Tongue (tissue), 3 donors: ENCODE measurements at places on chromosomes 1 and 21.

DNA sequence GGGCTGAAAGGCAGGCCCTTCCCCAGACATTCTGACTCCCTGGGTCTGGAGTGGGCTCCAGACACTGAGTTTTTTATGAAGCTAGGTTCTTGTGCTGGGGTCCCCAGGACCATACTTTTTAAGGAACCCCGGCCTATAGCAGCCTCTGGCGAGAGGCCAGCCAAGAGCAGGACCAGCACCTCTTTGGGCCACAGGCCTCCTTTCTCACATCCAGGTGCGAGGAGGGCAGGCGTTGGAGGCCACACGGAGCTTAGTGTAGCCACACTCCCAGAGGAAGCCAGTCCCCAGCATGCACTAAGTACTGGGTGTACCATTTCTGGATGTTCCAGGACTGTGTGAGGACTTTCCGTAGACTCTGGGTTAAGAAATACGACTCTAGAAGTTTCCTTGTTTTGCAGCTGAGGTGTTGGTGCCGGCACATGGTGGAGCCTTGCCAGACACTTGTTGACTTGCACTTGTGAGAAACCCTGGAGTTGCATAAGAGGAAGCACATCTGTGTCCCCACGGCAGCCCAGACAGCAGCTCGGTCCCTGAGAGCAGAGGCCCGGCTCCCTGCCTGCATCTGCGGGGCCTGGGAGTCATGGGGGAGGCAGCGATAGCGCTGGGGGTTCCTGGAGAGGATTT, 122.2 kb upstream of the VAMP3 start:
- DNase-seq, result peak; percentile 73

DNA sequence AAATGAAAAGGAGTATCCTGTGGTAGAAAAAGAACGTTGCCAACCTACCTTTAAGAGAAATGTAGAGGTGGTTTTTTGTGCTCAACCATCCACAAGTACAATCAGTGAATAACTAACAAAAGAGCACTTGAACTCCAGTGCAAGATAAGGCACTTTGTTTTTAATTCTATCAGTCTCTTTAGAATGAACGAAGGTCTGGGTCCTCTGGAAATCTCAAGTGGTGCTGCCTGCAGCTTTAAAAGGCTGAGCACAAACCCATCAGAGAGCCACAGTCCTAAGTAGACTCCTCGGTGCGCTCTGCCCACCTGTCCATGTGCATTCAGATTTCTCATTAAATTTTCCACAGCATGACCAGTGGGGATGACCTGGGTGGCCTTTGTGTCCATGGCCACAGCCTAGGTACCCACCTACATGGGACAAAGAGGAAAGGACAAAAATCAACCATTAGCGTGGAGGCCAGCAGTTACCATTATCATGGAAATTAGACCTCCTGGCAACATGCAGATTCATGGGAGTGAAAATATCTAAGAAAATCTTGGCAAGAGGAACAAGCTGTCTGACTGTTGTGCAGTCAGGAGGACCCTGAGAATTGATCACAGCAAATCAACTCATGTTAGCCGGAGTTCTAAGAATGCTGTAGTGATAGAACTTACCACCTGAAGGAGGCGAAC, 9.4 kb downstream of the TRIM45 start:
- no peak for DNase-seq

- no peak for DNase-seq
Observed at GRCh38 chr1:5645929-5646328, 346.3 kb downstream of the NPHP4 start.

DNA sequence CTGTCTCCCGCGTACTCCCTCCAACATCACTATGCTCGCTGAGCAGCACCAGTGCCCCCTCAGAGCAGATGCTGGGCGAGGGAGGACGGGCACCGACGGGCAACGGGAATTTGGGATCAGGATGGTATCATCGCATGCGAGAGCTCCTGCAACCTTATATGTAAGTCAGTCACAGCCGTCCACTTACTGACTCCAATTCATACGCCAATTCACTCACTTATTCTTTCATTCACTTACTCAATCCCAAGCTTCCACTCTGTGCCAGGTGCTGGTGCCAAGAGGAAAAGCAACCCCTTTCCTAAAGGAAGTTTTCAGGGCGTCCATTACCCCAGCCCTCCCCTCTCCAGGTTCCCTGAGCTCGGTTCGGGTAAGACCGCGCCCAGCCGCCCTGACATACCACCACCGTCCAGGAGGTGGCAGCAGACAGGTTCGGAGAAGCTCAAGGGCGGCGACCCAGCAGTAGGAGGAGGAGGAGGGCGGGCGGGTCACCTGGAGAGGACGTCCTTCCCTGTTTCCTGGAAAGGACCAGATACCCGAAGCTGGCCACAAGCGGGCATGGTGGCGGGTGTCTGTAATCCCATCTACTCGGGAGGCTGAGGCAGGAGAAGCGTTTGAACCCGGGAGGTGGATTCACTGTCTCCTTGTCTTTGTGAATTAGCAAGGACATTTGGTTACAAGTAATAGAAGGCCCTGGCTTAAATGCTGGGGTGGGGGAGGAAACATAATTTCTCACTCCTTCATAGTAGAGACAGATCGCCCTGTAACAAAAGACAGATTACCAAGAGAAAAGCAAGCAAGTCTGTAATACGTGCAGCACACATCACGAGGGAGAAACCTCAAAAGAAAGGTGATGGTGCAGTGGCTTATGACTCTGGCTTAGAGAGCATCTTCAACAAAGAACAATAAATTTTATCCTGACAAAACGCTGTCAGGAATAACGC, 7.6 kb upstream of the IL22RA1 start:
- DNase-seq, result peak; percentile 92

- DNase-seq, result no peak
Observed at GRCh38 chr1:61186753-61187152, 104.4 kb downstream of the NFIA start.

DNA sequence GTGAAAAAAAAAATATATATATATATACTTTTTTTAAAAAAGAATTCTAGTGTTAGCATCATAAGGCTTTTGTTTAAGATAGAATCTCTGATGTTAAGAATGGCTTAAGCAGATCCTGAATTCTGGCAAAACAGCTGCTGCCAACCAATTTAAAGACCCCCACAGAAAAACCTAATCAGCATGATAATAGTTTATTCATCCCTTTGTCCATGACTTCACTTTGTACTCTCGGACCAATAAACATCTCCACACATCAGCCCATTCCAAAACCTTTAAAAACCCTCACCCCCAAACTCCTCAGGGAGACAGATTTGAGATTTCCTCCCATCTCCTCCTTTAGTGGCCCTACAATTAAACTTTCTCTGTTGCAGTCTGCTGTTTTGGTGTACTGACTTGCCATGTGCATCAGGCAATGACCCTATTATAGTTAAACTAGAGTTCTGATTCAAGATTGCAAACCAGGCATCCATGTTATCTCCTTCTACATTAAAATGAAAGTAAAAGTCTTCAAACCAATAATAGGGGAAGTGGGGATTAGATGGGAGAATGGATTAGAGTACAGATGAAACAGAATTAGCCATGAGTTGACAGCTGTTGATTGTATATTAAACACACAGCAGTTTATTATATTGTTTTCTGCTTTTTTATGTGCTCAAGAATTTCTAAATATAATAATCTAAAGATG, 9.8 kb upstream of the PHTF1 start:
- no peak for DNase-seq

DNA sequence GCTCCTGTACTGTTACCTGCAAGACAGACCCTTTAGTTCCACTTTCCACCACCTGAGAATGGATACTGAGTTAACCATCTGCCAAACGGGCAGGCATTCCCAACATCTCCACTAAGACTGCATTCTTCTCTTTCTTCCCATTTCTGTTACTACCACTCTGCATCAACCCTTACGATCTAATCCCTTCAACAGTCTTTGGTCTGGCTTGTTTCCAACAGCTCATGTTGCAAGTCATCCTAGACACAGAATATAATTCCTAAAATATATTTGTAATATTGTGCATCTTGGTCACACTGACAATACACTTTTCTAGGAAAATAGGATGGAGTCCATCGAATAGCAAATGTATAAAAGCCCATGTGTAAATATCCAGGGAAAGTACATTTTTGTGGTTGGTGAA, 166.7 kb downstream of the SIPA1L2 start:
- DNase-seq, result no peak

GRCh38 chr21:23886828-23887724, 1720.2 kb downstream of the MRPL39 start:
- DNase-seq, result no peak

DNA sequence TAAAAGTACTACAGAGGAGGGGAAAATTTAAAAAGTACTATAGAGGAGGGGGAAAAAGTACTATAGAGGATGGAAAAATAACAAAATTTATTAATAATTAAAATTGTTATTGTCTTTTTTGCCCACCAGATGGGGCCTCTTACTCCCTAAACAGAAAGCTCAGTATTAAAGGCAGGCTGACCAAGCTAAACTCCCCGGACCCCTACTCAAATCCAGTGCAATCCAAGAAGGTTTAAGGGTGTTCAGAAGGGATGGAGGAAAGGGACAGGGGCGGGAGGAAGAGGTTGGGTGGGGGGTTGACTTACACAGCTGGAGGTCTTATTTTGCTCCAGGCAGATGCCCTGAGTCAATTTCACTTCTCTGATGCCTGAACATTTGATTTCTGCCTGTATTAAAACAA, 13.7 kb downstream of the CD34 start:
- peak; percentile 58 for DNase-seq

- no peak for DNase-seq
Observed at GRCh38 chr1:101313356-101313755, 76.5 kb downstream of the S1PR1 start.

DNA sequence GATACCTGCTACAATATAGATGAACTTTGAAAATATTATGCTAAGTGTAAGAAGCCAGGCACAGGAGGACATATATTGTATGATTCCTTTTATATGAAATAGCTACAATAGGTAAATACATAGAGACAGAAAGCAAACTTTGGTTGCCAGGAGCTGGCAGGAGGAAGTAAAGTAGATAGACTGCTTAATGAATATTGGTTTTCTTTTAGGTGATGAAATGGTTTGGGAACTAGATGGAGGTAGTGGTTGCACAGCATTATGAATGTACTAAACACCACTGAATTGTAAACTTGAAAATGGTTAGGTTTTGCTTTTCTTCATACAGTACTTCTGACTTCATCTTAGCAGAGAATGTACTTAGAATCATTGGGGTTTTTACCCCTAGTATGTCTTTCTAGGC, 21.5 kb downstream of the ABCB10 start:
- DNase-seq, result no peak

DNA sequence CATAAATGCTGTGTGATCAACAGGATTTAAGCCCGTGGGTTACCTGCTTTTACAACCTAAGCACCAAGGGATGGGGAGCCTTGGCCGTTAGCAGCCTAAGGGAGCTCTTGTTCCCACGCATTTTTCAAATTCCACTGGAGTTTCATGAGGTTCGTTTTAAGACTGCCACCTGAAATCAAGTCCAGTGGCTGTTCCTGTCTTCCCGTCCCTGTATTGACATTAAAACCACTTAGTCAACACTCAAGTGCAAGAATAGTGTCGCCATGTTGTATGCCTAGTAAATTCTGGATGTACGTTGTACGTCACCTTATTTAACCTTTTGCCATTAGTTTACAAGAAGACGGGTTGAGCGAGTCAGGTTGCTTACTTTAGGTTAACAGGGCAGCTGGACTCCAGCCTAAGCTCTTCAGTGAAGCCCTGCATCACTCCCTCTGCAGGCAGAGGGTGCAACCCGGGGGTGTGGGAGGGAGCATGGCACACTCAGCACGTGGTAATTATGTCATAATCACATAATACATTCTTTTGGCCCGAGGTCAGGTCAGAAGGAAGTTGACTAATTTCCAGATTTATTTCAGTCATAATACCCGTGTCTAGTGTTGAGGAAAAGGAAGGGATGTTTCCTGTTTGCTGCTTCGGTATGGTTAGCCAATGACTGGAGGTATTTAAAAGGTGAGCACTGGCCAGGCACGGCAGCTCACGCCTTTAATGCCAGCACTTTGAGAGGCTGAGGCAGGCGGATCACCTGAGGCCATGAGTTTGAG, 42.5 kb downstream of the CNST start:
- peak; percentile 20 for DNase-seq

DNA sequence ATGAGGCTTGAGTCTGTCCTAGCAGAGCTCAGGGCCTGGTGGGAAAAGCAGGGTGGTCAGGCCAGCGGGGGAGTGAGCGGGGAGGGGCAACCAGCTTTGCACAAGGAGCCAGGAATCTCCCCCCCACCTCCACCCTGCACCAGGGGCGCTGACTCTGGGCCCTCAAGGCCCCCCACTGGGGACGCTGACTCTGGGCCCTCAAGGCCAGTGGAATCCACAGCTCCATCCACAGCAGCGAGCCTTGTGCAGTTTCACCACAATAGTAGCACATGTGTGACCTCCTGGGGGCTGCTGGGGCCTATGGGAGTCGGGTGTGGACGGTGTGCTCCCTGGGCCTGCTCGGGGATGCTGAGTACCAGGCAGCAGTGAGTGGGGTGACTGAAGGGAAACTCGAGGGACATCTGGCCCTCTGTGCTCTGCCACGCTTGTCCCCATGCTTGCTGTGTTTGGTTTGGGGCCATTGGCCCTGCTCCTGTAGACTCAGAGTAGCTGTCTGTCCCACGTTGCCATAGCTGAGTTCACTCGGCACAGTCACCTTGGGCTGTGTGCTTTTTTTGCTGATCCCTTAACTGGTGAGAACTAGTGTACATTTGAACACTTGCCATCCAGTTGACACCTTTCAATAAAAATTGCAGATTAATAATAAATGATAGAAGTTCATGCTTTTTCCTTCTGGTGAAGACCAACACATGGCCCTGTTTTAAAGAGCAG, 89.2 kb downstream of the ADARB1 start:
- DNase-seq, result no peak
